ENCODE measurements at places on chromosomes 12 and 14.

DNA sequence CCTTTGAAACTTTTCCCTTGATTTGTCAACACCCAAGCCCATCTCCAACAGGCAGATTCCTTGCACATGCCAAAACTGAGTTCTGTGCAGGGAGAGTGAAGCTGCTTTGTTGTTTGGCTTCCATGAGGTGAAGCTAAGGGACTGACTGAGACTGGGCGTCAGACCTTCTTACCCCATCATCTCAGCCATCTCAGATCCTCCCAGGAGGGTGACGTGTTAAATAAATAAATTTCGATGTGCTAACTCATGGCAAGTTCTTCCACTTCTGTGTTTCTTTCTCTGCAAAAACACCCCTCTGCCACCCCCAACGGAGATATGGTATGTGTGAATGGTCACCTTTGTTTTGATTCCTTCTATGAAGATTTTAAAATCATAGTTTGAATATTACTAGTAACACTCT, 17.8 kb downstream of the UTP20 start:
- DNase-seq, result no peak

GRCh38 chr14:91827746-91828145, 39.6 kb downstream of the TC2N start:
- DNase-seq, result no peak

- DNase-seq, result no peak
Observed at GRCh38 chr12:90909069-90909770, 45.8 kb downstream of the CCER1 start.

DNA sequence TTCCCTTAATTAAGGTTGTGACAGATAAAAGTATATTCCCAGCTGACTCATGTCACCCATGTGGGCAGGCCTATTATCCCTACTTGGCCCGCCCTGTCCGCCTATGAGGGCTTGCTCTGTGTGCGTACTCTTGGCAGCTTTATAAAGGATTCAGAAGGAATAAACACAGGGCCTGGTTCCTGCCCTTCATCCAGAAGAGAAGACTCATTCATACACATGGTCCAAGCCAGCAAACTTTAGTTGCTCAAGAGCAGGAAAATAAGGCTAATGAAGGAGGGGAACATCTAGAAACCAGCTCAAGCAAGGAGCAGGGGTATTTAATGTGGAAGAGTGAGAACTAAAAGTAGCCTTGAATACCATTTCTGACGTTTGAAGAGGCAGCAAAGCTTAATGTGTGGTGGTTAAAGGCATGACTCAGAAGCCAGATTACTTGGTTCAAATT, 141.9 kb downstream of the CRADD start:
- no peak for DNase-seq

DNA sequence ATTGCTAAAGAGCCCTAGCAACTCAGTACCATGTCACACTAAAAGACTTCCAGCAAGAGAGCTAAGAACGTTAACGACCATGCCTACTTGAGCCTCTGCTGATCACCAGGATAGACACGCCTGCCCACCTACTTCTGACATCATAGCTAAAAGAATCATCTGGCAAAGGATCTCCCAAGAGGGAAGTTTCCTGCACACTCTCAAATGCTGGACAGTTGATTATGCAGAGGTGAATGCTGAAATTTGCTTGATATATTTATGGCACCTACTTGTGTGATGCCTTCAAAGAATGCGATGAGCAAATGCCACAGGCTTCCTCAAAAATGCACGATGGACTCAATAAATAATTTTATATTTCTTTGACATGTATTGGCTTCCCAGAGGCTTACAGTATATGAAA, 113.6 kb downstream of the GALC start:
- DNase-seq, result no peak

GRCh38 chr12:65840793-65841670, 16.7 kb downstream of the HMGA2 start:
- DNase-seq, result no peak

GRCh38 chr12:62843716-62844115, 91.2 kb downstream of the PPM1H start:
- no peak for DNase-seq

DNA sequence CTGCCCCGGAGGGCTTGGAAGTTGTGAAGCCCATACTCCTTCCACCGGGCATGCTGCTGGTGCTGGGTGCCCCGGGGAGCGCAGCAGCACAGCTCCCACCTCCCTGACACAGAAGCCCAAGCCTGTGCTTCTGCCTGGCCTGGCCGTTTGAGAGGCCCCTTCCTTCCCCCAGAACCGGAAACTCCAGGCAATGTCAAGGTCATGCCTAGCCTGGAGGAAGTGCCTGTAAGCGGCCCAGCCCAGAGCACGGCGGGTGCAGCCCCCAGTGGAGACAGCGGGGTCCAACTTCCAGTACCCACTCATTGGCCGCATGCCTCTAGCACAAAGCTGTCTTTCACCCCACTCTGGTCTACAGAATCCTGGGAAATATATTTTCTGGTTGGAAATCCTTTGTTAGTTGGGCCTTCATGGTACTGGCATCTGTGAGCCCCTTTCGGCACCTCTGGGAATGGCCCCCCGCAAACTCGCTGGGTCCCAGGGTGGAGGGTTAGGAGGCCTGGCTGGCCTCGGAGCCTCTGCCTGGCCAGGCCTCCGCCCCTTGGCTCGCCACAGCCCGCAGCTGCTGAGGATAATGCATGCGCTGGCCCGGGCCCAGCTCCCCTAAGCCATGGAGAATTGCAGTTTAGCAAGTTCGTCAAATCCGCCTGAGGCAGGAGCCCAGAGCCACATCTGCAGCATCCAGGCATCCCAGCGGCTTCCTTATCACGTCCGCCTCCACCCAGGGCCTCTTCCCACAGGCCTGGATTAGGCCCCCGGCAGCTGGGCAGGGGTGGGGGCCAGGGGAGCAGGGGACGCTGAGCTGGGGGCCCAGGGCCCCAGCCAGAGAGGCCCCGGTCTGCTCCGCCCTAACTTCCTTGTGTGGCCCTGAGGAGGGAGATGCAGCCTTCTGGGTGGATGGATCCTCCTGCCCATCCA, 48.9 kb upstream of the DLK1 start:
- DNase-seq, result peak; percentile 31

- no peak for DNase-seq
Observed at GRCh38 chr14:96638041-96638855, 136.1 kb downstream of the PAPOLA start.

DNA sequence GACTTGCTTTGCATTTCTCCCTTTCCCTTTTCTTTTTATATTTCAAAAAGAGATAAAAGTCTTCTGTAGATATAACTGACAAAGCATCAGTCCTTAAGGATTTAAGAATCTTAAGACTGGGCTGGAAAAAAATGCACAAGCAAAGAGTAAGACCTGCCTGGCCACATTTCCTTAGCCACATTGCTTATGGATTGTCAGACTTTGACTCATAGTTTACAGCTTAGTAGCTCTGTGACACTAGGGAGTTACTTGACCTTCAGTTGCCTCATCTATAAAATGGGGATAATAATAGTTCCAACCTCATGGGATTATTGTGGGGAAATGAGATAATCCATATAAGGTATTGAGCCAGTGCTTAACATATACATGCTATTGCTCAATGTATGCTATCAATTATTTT, 66.4 kb upstream of the STK38L start:
- no peak for DNase-seq

DNA sequence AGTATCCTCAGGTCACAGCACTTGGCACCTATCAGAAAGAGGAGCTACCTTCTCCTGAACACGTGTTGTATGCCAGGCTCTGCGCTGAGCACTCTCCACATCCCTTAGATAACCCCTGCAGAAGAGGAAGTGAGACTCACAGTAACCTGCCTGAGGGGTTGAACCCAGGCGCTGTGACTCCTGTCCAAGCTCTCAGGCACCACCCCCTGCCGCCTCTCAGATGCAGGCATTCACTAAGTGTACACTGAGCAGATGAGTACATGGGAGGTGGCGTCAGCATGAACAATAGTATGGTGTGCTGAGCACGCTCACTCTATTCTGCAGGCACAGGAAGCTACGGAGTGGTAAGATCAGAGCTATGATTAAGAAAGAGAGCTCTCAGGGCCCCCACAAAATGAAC, 21.0 kb upstream of the RIC8B start:
- no peak for DNase-seq

GRCh38 chr12:93855261-93855660, 178.1 kb downstream of the CRADD start:
- DNase-seq, result no peak

GRCh38 chr14:104687601-104688504, 1.6 kb upstream of the INF2 start:
- peak; percentile 72 for DNase-seq

DNA sequence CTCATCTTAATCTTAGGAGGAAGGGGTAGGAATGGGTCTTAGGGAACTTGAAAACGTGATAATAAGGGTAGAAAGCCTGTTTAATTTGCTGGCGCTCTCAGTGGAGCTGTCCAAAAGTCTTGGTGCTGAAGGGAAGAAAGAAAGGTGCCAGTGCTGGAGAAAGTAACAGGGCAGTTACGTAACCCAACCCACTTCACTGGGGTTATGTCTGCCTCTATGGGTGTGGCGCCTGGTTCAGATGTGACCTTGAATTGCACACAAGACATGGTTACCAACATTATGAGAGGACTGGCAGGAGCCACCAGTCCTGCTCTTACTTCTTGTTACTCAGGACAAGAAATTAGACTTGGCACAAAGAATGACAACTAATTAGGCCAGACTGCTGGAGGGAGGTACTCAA, 18.6 kb upstream of the GPATCH2L start:
- DNase-seq, result no peak

DNA sequence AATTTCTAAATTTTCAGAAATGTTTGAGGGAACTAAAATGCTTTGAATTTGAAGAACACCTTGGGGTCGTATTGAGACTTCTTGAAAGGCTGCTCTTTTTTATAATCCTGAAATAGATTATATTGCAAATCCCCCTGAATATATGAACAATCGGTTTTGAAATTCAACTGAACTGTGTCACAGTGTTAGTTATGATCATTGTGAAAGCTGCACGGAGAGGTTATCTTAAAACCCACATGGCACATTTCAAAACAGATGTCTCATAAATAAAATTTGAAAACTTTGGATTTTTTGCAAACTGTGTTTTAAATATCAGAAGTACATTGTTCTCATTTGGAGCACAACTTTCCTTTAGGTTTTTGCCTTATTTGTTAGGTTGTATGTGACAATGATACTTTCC, 218.4 kb downstream of the TMEM117 start:
- no peak for DNase-seq

DNA sequence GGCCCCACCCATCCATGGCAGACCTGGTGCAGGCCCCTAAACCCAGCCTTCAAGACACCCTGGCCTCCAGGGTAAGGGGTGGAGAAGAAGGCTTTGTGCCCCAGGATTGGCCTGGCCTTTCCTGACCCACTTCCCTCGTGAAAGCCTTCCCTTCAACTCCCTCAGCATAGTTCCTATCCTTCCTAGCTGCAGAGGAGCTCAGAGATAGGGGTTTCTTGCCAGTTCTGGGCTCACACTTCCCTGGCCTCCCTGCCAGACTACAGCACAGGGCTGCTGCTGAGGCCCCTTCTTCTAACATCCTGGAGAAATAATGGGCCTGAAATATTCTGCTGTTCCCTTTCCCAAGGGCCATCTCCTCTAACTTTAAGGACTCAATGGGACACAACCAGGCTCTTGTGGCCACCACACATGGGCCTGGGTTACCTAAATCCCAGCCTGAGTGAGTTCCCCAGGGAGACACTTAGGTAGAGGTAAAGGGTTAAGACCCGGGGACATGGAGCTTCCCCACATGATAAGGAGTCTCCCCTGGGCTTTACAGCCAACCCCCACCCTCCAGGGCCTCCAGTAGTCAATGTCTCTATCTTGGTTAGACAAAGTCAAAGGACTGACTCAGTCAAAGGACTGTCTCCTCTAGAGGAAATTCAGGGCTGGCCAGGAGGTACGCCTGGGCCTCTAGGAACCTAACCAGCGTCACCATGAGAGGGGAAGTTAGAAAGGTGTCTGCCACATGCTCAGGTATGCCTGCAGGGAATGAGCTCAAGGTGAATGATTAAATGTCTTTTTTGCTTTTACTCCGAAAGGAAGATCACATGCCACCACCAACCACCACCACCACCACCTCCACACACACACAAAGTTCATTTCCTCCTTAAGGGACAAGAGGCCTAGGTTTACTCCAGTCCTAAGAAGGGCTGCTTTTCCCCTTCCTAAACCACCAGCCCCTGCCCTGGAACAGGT, 7.1 kb downstream of the ZFP36L1 start:
- no peak for DNase-seq

DNA sequence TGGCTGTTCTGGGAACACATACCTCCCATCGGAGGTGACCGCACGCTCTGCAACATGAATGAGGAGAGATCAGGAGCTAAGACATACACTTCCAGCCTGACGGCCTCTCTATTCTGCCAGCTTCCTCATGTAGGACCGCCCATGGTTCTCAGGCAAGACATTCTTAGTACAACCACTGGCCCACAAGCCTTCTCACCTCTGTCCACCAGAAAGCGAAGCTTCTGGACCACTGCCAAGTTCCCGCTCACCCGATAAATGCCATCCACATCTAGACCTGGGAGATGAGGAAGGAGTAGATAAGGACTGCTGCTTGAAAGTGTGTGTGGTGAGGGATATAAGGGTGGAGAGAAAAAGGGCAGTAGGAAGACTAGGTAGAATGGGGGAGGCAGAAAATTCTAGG, 5.2 kb downstream of the ARHGAP9 start:
- DNase-seq, result no peak

DNA sequence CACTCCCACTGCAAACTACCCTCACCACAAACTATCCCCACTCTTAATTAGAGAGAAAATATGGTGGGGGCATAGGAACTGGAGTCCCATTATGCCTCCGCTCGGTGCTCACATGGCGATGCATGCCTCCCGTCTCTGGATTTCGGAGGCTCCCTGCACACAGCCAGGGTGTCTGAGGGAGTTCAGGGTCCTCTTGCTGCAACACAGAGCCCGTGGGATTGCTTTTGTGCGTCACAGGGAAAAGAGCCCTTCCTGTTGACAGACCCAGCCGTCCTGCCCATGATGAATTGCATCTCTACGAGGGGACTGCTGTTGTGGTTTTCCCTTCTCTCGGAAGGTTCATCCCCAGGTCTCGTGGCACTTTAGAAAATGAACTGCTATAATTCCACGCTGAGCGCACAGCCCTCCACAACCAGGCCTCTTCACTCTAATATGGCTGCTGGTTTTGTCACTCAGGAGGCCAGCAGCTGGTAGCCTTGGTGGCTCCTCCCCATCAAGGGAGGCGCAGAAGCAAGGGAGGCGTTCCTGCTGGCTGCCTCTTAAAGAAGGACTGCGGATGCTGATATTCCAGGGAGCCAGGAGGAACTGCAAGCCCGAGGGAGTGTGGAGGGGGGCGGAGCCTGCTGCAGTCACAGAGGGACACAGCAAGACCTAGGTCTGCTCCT, 158.0 kb downstream of the KCNA5 start:
- DNase-seq, result no peak

GRCh38 chr12:19482551-19483109, 43.3 kb downstream of the AEBP2 start:
- no peak for DNase-seq

GRCh38 chr14:63867933-63868921, 15.4 kb downstream of the SYNE2 start:
- DNase-seq, result no peak

GRCh38 chr12:68900241-68900640, 32.7 kb downstream of the CPM start:
- DNase-seq, result no peak

Data from hematopoietic multipotent progenitor cell treated with erythropoietin and hydrocortisone succinate and interleukin-3 and kit ligand, for 17 days (in vitro differentiated cells).